ENCODE measurements at places on chromosomes 13 and 19.

DNA sequence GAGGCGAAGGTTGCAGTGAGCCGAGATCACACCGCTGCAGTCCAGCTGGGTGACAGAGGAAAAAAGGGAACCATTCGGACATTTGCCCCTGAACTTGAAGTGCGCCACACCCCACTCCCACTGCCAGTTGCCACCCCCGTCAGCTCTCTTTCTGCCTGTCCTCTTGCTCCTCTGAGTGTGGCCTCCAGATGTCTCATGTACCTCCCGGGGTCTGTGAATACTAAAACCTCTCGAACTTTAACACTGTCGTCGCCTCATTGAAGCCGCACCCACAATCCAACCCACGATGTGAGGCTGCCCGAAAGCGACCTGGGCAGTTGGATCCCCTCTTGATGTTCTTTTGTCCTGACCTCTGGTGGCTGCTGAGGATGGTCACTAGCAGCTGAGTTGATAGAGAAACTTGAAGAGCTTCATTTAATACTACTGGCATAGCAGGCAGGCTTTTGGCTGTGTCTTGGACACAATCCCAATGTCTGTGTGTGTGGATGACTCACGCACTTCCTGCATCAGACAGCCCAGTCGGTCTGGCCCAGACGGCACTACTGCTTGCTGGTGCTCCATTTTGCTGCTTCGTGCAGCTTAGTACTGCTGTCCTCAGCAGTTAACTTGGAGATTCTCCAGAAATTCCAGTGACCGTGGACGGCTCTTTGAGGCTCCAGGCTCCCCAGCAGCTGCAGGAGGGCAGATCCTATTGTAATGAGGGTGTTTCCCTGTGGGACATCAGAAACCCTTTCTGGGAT is 4.2 kb downstream of the FPR3 start:
- peak; percentile 91 for DNase-seq

DNA sequence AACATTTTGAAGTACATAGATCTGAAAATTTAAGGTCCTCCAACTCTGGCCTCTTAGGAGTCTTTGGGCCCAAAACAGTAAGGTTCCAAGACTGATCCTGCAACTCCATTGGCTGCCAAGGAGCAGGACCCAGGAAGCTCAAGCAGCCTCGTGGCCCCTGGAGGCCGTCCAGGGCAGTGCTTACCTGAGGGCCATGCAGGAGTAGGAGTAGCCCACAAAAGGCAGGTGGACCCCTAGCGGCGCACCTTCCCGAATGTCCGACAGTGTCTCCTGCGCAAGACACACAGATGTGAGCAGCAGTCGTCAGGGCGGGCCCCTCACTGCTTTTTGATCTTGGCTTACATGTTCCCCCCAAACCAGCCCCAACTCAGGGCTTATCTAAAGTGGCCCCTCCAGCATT is 5.7 kb upstream of the SIX5 start:
- no peak for DNase-seq

DNA sequence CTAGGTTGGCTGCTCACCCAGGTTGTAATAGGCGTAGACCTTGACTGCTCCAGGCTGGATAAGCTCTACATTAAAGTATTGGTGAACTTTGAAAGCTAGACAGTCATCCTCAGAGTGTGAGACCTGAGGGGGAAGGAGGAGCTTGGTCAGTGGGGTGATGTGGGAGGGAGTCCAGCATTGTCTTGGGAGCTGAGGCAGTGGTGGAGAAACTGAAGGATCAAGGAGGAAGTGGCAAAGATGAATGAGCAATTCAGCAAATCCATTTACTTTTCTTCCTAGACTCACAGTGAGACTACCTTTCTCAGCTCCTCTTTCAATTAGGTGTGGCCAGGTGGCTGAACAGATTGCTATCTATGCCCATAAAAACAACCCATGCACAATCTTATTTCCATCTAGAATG is 10.2 kb upstream of the TNFSF14 start:
- DNase-seq, result no peak

DNA sequence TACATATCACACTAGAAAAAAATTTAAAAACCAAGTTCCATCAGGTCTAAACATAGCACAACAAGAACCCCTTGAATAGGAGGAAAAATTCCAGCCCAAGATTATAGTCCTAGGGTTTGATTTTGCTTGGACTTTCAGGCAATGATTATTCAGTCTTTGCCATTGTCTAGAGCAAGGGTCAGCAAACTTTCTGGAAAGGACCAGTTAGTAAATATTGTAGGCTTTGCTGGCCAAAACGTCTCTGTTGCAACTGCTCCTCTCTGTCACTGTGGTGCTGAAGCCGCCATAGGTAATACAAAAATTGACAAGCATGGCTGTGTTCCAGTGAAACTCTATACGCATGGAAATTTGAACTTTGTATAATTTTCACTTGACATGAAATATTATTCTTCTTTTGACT is 95.5 kb upstream of the UBAC2 start:
- DNase-seq, result no peak

- peak; percentile 63 for DNase-seq
These were observed 717.7 kb upstream of the ATXN8OS start for GRCh38 chr13:69389899-69390298.

DNA sequence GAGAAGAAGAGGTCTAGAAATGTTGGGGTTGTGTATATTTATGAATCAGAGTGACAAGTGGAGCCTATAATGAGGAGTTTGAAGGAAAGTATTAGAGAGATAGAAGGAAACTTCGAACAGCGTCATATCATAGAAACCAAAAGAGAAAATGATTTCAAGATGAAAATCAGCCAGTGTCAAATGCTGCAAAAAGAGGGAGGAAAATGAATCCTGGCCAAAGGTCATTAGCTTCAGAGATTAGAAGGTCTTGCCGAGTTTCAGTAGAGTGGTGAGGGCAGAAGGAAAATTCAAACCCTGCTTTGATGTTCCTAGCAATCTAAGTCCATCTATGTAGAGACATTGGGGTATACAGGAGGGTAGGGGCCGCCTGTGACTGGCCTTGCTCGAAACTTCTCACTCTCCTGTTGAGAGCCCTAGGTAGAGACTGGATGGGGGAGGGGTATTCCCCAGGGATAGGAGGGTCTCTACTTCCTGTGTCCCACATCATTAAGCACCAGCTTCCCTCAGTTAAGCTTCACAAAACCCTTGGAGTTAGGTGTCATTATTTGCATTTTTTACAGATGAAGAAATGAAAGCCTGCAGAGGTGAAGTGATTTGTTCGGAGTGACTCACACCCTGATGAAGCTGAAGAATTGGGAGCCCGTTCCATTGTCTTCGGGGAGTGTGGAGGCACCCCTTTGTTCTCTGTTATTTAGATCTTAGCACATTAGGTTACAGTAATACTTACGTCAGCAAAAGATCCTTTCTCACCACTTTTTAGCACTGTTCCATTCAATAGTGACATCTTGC is 62.8 kb downstream of the FGF9 start:
- DNase-seq, result no peak

DNA sequence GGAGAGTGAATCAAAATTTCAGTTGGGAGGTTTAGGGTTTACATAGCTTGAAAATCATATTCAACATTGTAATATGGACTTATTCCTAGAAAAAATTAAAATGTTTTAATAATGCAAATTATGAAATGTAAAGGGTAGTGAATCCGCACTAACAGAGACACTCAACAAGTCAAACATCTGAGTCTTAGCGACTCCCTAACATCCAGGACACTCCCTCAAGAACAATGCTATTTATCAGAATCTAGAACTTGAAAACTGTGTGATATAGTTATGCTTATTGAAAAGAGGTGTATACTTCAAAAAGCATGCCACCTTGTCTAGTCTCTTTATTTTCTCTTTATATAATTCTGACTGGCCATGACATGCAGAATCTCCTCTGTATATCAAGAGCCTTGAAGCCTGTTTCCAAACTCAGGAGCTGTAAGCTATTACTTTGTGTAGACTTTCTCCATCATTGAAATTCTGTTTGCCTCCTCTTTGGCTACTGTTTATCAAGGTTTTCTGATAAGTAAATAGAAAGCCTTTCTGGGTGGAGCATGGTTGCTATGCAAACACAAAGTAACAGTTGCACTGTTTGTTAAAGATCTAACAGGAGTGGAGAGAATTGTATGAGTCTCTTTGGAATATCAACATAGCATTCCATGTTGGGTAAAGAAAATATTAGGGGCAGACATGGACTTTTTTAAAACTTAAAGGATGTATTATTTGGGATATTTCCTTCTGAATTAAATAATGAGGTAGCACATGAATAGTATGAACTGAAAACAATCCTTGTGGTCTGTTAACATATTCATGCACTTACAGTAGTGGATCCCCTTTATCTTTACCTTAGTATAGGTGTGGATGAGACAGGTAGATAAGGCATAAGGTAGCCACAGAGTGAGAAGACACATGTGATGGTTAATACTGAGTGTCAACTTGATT is 56.4 kb upstream of the MBNL2 start:
- no peak for DNase-seq

DNA sequence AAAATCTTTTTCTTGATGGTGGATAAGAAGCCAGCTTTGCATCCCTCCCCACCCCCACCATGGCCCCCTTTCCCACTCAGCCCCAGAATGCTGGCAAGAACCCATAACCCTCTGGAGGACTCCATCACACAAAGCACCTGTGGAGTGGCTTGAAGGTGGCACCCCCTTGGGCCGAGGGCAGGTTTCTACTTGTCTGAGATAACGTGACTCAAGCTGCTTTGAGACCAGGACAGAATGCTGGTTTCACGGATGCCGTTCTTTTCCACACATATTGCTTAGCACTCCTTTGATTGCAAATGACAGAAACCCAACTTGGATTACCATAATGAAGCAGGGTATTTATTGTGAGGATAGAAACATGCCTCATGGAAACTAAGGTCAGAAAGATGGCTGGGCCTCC is 82.2 kb downstream of the LACC1 start:
- DNase-seq, result no peak

GRCh38 chr13:74067818-74068217 is 66.4 kb downstream of the KLF12 start:
- DNase-seq, result no peak

GRCh38 chr13:82062772-82063171 is 1721.8 kb upstream of the SPRY2 start:
- DNase-seq, result no peak

DNA sequence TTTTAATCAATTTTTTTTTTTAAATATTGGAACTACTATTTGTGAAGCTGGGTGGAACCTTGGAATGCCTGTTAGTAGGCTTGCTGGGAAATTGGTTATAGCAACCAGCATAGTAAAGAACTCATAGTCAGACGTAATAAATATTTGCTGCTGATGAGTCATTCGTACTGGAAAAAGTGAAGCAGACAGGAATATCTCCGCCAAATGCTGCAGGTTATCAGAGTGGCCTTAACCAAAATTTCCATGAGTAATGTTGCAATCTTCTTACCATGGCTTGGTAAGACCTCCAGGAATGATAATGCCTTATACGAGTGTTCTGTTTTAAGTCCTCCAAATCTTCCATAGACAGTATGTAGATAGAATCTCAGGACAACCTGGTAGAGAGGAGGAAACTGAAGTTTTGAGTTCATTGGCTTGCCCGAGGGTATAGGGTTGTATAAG is 34.2 kb downstream of the MBNL2 start:
- DNase-seq, result peak; percentile 71

GRCh38 chr19:35417713-35418534 is 30.1 kb upstream of the FFAR2 start:
- no peak for DNase-seq

DNA sequence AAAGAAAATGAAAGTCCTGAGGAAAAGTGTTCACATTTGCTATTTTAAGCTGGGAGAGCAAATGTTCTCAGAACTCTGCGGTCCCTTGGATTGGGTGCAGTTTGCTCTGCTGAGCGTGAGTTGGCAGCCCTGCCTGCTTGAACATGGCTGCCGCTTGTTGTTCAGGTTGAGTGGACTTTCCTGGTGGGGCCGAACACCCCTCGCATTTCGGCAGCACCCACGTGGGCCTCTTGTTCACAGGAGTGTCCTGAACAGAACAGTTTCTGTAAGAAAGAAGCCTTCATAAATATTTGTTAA is 10.8 kb upstream of the RNF113B start:
- DNase-seq, result no peak

DNA sequence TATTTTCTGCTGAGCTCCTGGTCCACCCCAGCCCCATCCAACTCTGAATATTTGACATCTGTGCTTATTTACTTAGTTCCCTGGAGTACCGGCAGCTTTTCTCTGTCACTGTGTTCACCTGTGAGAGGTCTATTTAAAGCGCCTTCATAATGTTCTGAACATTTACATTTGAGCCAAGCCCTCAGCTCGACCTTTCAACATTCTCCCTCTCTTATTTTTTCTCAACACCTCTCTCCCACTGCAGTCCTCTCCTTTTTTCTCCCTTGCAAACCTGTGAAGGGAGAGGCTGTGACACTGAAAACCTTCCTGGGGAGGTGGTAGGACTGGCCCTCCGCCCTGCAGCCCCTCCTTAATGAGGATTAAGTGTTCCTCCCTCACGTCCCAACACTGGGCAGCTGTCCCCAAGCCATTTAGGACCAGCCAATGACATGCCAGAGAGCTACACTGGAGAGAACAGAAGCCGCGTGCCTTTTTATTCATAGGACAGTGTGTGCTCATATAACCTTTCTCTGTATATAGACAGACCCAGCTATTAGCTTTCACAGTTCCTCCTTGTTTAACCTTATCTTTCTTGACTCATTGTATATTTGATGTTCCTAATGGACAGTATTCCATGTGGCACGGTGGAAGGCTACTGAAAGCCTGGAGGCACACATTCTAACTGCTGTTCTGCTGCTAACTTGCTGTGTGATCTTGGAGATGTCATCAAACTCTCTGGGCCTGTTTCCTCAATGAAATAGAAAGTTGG is 134.8 kb downstream of the NUFIP1 start:
- no peak for DNase-seq

DNA sequence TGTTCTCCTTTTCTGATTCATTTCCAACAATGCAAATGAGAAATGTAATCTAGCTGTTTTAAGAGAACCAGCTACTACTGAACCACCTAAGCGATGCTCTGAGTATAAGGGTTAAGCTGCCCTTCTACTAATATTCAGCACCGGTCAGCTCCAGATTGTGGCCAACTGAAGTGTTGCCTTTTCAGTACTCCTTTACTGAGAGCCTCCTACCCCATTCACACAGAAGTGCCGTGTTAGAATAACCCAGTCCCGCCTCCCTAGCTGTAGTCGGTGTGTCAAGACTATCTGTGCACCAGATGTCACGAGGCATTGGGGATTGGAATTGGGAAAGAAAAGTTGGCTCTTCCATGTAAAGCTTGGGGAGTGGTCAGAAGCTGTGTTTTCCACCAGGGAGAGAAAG is 45.4 kb downstream of the FAM124A start:
- no peak for DNase-seq

- DNase-seq, result peak; percentile 38
These were observed 72.3 kb downstream of the C1QTNF9 start for GRCh38 chr13:24381541-24382265.
